GM12892 (cell line): ENCODE measurements at places on chromosomes 13 and 19.

DNA sequence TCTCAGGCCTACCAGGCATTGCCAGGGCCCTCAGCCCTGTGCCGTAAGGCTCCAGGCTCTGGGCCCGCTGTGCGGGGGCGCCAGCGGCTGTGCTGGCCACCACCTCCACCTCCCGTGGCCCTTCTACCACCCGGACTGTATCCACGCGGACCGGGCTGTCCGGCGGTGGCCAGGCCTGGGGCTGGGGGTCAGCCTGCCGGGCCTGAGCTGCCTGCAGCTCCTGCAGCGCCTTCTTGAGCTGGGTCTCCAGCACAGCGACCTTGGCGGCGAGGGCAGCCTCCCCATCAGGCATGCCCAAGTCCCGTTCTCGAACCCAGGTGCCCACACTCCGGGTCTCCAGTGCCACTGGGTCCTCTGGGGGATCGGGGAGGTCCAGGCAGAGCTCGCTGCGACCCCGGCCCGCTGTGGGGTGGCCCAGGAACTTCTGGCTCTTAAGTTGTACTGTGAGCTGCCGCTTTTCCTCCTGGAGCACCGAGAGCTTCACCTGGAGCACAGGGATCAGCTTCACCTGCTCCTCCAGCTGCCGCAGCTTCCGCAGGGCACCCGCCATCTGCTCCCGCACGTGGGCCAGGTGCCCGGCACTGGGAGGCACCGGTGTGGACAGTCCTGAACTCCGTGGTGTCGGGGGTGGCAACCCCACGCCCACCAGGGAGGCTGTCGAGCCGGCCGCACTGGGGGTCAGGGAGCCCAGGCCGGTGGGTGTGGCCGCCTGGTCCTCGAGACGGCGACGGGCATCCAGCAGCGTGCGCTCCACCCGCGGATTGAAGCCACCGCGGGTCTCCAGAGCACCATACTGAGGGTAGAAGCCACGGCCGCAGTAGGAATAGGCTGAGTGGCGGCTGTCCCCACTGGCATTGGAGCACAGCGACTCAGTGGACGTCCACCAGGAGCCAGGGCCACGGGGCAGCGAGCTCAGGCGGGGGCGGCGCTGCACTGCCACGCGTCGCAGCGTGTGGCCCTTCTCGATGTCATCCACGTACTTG lies 4.1 kb downstream of the KANK2 start:
- no peak for DNase-seq

- no peak for DNase-seq
These were observed 23.1 kb upstream of the SACS start for GRCh38 chr13:23456437-23457210.

GRCh38 chr19:29675120-29675649 lies 9.9 kb downstream of the PLEKHF1 start:
- no peak for DNase-seq

- no peak for DNase-seq
These were observed 37.4 kb upstream of the ZNF724 start for GRCh38 chr19:23287620-23288019.

DNA sequence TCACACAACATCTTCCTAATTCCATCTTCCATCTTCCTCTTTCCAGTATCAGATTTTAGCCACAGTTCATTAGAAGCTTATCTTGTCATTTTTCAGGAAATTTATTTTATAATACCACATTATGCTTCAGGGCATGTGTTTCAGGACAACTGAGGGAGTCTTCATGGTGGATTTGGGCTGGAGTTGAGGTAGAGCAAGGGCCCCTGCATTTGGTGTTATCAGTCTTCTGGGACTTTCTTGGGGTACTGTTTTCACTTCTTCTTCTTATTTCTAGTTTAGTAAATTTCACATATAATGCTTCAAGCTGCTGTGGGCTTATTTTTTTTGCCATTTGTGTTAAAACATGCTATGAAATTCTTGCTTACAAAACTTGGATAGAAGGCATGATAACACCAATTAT lies 188.7 kb downstream of the LHFPL6 start:
- DNase-seq: no peak

DNA sequence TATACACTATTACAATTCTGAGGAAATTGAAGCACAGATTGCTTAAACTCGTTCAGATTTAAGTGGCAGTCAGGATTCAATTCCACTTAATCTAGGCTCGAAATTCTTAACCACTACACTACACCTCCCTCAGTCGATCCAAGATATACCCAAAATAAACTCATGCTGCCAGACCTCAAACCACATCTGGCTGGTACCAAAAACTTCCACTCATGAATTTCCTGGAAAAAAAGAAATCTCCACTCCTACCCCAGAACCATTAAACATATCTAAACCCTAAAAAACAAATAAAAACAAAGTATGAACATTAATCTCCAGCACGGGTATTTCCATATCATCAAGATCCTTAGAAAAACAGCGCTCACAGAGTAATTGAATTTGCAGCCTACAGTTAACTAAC lies 1.1 kb downstream of the ZFP30 start:
- DNase-seq: no peak

- no peak for DNase-seq
These were observed 19.6 kb downstream of the USP12 start for GRCh38 chr13:27151798-27152599.

GRCh38 chr19:18708452-18709231 lies 25.2 kb downstream of the CRTC1 start:
- DNase-seq: no peak
